ENCODE measurements at places on chromosomes 12 and 14.

- no peak for DNase-seq
Observed at GRCh38 chr12:76883151-76883550, 4.3 kb upstream of the CSRP2 start.

DNA sequence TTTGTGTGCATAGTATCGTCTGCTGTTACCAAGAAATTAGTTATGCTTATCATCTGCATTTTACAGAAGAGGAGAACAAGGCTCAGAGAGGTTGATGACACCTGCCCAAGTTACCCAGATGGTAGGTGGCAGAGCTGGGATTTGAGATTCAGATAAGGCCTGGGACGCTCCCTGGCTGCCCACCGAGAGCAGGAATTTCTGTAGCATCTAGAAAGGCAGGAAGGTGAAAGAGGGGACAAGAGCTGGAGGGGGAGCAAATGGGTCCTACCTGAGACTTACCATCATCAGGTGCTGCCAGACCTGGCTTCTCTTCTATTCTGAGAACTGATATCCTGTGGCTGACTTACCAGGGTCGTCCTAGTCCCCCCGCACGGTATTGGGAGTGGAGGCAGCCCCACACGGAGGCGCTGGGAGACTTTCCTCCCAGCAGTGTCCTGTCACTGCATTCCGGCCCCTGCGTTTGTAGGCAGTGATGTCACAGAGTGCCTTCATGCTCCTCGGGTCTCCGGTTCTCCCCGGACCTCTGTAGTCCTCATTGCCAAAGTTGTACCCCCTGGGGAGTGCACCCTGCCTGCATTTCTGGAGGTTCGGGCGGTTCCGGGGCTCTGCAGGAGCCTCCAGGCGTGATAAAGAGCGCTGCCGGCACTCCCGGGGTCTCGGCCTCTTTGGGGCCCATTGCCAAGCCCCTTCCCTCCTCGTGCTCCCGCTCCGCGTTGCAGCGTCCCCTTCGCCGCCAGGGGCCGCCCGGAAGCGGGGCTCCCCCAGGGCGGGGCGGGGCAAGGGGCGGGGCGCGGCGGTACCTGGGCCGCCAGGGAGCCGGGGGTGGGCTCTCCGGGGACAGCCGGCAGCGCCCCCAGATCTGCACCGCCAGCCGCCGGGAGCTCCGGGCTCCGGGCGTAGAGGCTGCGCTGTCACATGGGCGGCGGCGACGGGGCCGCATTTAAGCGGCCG, at the start of gene CABP1:
Gene CABP1, plus strand, starts transcription at position 856 of the 951 bp plus-strand sequence. Its CDS starts 60 bp downstream, at position 916.
- no peak for DNase-seq

- DNase-seq, result no peak
Observed at GRCh38 chr12:121144416-121144914, 11.8 kb downstream of the P2RX7 start.

DNA sequence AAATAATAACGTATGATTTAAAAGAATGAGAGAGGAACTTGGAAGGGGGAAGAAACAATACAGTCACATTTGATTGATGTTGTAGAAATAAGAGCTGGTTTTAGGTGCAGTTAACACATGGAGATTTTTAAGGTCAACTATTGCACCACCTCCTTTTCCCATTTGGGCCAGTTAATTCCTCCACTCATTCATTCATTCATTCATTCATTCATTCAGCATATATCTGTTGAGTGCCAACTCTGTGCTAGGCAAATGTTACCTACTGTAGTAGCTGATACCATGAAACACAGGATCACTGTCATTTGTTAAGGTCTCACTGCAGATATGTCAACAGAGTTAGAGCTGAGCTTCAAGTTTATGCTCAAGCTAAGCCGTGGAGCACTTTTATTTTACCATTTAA, 115.7 kb upstream of the ARID2 start:
- no peak for DNase-seq

DNA sequence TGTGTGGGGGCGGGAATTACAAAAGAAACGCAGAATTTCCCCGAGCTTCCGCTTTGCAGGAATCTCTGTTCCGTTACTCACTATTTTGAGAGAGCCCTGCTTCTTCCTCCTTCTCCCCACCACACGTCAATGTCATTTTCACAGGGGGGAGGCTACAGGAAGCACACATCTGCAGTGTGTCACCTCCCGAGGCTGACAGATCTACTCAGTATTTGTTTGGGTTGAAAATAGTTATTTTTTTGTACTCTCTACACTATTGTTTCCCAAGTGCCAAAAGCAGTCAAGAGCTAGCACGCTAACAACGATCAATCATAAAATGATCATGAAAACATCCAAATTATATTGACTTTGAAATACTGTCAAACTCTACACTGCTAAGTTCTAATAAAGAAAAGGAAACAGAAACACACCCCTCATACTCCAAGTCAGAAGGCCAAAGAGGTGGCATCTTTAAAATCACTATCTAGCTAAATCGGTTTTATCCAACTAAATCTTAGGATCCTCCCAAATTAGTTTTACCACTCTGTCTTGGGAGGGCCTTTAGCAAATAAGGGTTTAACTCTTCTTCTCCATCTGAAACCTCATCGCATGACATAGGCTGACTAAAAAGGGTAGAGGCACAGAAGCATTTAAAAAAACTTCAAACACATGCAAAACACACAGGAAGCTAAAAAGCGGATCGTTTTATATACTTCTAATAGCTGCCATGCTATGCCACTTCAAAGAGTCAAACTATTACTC, 51.8 kb downstream of the FOXN3 start:
- DNase-seq, result peak; percentile 69

DNA sequence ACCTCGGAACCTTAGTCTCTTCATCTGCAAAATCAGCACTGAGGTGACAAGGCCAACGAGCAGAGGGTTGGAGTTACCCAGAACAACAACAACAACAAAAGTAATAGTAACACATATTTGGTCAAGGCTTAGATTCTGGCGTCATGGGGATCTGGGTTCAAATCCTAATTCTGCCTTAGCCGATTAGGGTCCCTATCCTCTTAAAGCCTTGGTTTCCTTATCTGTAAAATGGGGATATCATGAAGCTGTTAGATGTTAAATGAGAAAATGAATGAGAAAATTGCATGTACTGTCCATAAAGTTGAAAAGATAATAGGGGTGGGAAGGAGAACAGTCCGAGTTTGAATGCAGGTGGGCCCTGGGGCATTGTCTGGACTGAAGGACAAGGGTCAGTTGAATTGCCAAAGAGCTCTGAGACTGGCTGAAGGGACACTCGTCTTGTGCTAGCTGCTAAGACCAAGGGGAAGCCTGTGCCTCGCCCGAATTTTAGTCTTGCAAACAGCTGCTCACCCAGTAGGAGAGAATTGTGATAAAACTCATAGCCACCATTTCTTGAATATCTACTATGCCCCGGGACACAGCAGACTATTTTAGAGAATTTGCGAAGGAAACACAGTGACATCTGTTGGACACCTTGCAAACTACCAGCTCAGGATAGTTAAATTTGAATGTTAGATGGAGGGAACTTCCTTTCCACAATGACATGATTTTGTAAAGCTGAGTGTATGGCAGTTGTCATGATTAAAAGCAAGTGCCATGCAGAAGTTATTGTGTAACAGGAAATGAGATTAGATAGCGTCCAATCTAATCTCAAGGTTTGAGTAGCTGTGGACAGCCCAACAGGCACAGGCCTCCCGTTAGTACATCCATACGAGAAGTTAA, 6.8 kb upstream of the HNF1A start:
- DNase-seq, result peak; percentile 76

DNA sequence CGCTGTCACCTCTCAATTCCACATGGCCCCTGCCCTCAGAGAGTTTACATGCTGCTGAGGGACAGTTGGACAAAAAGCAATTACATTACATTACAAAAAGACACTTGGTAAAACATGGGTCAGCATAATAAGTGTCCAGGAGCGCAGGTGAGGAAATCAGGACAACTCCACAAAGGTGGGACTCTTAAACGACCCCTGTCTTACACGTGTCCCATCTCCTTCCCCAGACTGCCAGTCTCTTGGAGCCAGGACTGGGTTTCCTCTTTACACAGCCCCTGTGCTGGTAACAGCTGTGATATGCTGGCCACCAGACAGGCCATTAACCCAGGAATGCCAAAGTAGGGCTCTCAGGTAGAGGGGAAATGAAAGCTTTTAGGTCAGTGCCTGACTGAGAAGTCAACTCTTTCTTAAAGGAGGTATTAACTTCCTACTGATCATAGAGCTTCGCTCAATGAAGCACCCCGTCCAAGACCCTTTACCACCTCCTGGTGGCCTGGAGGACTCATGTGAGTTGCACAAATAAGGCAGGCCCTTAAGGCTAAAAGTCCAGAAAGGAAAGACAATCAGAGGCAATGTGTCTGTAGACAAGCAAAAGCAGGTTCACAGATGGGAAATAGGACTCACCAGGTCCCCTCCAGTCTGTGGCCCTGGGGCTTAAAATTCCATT, 55.5 kb downstream of the ANO2 start:
- DNase-seq, result no peak

DNA sequence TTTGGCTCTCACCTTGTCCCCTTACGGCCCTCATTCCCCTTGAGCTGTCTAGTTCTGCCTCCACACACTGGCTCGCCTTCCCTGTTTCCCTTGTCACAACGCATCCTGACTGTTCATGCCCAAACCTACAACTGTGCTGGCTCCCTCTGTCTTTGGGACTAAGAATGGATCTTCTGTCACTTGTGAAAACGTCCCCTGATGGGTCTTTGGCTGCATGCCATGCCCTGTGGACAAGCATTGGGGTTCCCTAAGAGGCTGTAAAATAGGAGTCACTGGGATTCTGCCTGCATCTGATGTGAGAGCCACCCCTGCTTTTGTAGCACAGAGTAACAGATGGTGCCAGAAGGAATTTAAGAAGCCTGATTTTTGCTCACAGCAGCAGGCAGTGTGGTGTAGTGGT, 285.3 kb upstream of the CRY1 start:
- DNase-seq, result peak; percentile 5

DNA sequence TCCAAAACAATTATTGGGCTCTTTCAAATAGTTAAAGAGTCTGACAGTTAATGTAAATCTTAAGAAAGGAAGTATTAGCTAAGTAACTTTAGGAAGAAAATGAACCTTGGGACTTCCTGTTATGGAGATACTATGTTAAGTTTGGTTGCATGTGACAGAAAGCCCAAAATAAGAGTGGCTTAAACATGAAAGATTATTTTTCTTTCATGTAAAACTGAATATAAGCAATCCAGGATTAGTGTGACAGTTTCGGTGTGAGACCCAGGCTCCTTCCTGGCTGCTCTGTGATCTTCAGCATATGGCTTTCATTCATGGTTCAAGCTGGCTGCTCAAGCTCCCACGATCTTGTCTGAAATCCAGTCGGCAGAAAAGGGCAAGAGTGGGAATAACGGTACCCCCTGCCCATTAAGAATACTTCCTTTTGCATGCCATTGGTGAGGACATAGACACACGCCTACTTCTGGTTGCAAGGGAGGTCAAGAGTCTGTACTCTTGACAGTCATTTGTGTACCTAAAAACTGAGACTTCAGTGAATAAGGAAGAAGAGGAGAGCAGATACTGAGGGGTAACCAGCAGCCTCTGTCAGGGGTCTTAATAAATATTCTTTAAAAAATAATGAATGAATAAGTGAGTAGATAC, 2.2 kb upstream of the RPAP3 start:
- DNase-seq, result peak; percentile 2

DNA sequence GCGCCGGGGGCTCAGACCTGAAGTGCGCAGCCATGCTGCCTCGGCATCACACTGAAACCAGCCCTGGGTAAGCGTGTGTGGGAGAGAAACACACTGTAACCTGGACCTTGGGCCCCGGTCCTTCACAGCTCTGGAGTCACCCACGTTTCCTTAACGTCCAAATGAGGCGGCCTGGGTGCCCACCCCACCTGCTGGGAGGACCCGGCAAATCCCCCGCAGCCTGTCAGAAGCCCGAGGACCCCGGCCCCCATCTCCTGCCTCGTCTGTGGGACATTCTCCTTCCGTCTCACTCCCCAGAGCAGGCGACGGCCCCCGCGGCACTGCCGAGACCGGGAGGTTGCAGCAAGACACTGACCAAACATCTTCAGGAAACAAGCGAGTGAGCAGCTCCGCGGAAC, 66.5 kb upstream of the GALNT9 start:
- DNase-seq, result no peak

- no peak for DNase-seq
Observed at GRCh38 chr12:40192704-40193255, 32.0 kb upstream of the LRRK2 start.

DNA sequence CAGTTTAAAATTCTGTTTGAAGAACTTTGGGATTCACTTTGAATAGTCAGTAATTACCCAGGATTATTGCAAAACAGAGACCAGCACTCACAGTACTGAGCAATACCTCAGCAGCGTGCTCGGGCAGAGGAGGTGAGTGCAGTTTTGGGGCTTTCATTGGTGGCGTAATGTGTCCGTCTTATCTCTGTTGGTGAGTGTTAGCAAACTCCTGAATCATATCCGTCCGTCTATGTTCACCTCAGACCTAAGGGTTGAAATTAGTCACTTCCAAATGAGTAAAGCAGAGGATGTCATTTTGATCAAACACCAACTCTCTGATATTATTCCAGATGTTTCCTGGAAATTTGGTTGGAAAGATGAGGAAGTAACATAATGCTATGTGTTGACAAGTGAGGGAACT, 82.8 kb downstream of the BORCS5 start:
- no peak for DNase-seq

DNA sequence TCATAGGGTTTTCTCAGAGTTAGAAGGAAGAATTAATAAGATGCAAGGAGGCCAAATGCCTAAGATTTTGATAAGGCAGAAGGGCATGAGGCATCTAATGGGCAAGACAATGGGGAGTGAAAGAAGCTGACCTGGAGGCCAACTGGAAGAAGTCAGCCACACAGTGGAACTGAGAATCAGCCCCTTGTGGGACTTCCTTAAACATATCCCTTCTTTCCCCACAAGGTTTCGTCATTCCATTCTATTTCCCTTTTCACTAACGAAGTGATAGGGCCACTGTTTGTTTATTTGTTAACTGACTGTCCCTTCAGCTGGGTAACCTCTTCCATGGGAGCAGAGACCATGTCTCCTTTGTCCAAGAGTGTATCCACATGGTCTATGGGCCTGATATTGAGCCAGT, 86.2 kb downstream of the HELB start:
- DNase-seq, result peak; percentile 52

DNA sequence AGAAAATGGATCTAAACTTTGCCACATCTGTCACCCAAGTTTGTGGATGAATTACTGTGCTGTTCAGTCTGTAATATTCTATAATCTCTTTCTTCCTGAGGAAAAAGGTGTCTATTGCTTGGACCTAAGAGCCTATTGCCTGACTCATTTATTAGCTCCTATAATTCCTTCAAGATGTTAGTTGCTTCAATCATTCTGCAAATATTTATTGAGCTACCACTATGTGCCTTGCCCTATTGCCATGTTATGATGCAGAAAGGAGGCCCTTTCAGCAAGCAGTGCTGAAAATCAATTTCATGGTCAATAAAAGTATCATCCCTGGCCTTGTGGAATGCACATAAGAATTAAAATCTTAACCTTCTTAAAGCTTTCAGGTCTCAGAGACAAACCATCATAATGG, 113.6 kb downstream of the CCER1 start:
- no peak for DNase-seq

DNA sequence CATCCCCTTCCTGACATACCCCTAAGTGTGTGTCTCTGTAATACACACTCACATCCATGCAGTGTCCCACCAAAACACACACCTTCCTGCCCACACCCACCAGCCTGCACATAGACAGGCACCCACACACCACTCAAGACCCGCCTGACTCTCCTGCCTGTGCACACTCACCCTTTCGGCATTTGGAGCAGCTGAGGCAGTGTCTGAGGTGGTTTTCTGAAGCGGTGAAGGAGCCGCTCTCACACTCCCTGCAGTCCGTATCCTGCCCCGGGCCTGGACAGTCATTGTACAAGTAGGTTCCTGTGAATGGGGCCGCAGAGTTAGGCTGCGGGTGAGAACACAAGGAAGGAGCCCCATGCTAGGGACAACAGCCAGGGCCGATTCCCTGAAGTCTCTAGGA, 8.3 kb downstream of the TNFRSF1A start:
- no peak for DNase-seq

- peak; percentile 92 for DNase-seq
Observed at GRCh38 chr14:90491221-90491885, 94.5 kb downstream of the CALM1 start.

Data from Ammon's horn (tissue), 1 donor.